BJ (cell line): ENCODE measurements at places on chromosomes 1 and 21. TPM values are rescaled to one million over a fixed set of nuclear protein-coding genes. Genes with fewer than 3 reads are reported as not detected.

DNA sequence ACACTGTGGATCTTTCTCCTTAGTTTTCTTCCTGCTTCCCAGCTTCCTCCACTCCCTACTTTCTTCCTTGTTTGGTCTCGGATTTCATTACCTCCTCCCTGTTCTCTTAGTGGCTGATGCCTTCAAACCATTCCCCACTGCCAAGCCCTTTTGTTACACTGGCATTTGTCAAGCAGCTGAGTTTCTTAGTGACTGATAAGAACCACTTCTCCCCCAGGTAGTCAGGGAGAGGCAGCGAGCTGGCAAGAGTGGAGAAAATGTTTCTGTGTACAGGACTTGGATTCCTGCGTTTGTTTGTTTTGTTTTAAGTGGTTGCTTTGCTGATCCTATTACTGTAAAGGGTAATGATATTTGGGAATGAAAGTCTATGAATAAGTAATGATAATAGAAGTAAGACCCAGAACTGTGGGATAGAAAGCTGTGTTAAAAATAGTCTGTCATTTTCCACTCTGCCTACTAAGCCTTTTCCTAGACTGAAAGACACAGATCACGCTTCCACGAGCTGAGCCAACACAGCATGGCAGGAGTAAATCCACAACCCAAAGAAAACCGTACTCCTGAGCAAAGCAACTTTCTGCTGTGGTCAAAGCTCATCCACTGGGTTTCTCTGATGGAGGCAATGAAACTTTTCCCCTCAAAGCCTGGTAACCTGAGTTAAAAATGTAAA is 10.1 kb upstream of the SERTAD4 start:
- DNase-seq, result no peak

CELA3B gene
- polyA plus RNA-seq, result not detected in 2 replicates

ST6GALNAC5 gene
- 0.80 and 3.0 TPM in 2 replicates for polyA plus RNA-seq

- peak; percentile 91 for DNase-seq
Observed at GRCh38 chr1:208201229-208201628, 43.0 kb downstream of the PLXNA2 start.

DVL1 gene
- 16.2 and 23.6 TPM in 2 replicates for polyA plus RNA-seq

DHRS3 gene
- 188 and 224 TPM in 2 replicates for polyA plus RNA-seq
